ENCODE measurements at places on chromosomes 11 and 22.

DNA sequence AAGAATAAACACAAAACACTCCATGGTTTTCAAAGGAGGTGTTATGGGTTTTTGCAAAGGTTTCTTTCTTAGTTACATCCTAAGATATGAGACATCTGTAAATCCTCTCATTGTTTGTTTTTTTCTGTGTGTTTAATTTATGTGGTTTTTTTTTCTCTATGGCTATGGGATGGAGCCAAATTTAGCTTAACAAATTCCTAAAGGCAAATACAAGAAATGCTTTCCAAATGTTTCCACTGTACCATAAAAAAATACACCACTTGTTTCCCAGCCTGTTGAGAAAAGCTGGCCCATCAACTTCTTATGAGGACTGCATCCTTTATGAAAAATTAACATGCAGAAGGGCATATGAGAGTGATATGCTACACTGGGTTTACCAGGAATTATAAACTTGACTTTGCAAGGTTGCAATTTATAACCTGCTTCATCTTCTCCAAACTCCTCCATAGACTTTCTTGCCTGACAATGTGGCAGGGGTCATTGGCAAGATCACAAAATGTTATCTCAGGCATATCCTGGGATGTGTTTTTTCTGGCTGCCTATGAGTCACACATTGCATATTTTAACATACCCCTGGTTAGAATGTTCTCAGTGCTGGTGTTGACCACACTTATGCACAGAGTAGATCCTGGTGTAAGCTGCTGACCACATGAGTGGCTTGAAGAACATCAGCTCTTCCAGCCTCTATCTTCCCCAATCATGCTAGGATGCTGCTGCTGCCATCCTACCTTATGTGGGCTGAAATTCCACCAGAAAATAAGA, 137.6 kb upstream of the TTC12 start:
- DNase-seq, result no peak

DNA sequence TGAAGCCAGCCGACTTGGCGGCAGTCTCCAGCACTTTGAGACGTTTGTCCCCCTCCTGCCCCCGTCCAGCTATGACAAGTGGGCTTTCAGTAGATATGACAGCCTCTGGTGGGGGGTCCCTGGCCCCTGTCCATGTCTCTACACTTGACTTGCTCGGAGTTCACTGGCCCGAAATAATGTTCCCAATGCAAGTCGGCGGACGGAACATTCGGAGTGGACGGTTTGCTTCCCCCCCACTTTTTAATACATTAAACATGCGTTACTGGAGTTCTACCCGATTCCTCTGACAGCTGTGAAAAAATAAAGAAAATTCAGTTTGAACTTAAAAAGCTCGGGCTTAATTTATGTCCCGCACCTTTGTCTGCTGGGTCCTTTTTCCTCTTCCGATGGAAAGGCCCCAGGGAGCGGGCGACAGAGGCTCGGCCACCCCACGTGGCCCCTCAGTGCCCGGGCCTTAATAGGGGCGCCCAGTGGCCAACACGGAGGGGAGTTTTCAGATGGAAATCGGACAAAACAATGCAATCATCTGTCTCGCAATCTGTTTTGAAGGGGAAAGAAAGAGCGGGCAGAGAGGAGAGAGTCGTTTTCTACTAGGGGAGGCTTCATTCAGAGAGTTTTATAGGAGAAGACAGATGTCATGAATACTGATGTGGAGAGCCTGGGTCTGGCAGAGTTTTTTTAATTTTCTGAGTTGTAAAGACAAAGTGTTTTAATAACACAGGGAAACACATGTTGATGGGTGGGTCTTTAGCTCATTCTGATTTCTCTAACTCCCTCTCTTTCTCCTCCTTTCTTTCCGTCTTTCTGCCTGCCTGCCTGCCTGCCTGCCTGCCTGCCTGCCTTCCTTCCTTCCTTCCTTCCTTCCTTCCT, 50.2 kb downstream of the SMIM38 start:
- no peak for DNase-seq

GRCh38 chr11:60242740-60243239, at the start of gene MS4A4E:
MS4A4E (minus strand) TSS chr11:60243137; CDS start chr11:60230055, 13,082 bp downstream.
- DNase-seq, result no peak

- DNase-seq, result no peak
Measured at GRCh38 chr11:3783611-3784010, 13.7 kb downstream of the NUP98 start.

DNA sequence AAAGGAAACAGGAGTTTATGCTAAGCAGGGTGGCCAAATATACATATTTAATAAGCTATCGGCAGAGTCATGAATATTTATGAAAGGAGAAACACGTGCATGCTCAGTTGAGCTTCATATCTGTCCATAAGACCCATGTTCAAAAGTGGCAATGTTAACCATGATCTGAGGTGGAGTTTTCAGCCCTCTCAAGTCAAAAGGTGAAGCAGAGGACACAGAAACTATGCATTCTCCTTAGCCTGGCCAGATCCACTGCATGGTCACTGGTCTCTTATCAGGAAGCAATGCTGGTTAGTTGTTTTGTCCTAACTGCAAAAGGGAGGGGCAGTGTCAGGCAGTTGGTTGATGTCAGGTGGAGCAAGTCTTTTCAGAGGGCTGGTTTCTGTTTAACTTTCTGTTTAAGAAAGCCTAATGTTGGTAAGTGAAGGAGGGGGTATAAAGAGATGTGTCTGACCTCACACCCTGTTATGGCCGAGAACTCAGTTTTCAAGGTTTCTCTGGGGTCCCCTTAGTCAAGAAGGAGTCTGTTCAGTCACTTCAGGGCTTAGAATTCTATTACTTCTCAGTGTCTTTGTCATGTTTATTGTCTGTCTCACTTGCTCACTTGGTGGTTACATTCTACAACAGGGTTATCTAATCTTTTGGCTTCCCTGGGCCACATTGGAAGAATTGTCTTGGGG, 5.5 kb upstream of the SELENOH start:
- no peak for DNase-seq

DNA sequence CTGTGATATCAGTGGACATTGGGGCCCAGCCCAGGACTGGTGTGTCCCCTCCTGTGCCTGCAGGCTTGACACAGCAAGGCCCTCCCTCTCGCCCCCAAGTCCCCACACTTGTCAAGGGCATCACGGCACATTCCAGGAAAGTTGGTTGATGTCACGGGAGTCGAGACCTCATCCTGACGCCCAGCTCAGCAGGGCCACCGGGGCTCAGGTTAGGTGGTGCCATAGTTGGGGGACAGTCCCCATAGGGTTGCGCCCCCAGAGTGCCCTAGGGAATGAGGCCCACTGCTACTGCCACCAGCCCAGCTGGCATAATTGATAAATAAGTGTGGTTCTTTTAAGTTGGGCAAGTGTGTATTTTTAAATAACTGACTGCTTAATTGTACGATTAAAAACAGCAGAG, 28.3 kb upstream of the GRAMD4 start:
- no peak for DNase-seq

DNA sequence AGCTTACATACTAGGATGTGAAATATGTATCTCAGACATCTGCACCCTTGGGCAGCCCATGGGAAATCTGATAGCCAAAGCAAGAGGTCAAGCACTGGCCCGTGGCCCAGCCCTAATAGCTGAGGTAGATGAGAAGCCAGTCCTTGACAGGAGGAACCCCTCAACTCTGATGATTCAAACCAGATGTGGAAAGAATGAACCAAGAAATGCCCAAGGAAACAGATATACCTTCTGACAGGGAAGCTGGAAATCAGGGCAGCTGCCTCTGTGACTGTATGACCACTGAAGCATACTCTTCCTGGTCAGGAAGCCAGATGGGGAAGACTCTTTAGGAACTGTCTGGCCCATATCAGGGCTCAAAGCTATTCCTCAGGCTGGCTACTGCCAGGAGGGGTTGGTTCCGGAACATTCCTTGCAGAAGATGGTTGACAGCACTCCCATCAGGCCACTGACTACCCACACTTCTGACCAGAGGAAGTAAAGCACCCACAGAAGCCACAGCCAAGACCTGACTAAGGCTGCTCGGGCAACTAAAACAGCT, 124.2 kb downstream of the SWAP70 start:
- DNase-seq, result no peak

- peak; percentile 29 for DNase-seq
Measured at GRCh38 chr22:33923660-33924246, 3.5 kb upstream of the LARGE1 start.

- no peak for DNase-seq
Measured at GRCh38 chr11:35211952-35212351, 73.0 kb downstream of the CD44 start.

- no peak for DNase-seq
Measured at GRCh38 chr11:22668005-22668796, 1.8 kb downstream of the GAS2 start.

DNA sequence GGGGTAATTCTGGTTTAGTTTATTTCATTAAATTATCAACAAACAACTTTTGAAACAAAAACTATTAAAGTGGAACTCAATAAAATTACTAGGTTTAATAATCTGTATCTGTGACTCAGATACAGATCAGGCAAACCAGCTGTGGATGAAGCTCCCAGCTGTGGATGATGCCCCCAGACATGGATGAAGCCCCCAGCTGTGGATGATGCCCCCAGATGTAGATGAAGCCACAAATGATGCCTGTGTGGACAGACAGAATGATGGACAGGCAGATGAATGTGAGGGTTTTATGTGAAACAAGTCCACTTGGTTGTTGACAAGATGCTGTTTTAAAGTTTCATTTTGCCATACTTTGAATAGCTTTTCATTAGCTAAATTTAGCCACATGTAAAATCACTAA, 5.8 kb upstream of the ZNF74 start:
- no peak for DNase-seq

GRCh38 chr11:19595499-19595839, 117.2 kb upstream of the NAV2 start:
- no peak for DNase-seq

DNA sequence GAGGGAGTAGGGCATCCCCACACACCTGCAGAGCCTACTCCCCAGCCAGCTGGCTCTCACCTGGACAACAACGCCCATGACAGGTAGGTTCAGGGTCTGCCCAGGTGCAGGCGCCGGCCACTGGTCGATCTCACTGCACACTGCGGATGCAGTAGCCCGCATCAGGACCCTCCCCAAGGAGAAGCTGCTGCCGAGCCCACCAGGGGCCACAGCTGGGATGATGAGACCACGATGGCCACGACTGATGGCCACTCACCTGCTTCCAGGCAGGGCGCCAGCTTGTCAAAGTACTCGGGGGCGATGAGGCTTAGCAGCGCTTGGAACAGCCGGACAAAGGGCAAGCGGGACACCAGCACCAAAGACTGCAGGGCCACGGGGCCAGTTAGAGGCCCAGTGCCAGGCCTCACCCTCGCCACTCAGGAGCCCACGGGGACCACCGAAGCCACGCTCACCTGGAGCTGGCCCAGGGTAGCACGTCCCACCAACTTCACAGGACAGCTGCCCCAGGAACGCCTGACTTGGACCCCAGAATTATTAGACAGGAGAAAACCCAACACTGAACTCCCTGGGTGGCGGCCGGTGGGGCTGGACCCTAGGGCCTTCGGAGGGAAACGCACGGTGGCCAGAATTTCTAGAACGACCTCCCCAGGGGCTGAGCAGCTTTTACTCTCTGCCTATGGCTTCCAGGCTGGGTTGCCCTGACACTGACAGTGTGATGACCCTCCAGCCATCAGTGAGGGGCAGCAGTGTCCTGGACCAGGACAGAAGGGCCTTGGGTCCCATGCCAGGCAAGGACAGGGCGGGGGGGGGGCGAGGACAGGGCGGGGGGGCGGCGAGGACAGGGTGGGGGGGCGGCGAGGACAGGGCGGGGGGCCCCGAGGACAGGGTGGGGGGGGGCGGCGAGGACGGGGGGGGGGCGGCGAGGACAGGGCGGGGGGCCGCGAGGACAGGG, 8.9 kb upstream of the PLXNB2 start:
- no peak for DNase-seq

DNA sequence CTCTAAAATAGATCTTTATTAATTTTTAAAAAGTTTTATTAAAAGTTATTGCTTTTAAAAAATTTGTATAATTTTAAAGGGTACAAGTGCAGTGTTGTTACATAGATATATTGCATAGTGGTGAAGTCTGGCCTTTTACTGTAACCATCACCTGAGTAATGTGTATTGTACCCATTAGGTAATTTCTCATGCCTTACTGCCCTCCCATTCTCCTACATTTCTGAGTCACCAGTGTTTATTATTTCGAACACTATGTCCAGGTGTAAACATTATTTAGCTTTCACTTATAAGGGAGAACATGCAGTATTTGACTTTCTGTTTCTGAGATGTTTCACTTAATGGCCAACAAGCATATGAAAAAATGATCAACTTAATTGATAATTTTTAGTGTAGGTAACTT, 2.3 kb downstream of the OR51G1 start:
- no peak for DNase-seq

DNA sequence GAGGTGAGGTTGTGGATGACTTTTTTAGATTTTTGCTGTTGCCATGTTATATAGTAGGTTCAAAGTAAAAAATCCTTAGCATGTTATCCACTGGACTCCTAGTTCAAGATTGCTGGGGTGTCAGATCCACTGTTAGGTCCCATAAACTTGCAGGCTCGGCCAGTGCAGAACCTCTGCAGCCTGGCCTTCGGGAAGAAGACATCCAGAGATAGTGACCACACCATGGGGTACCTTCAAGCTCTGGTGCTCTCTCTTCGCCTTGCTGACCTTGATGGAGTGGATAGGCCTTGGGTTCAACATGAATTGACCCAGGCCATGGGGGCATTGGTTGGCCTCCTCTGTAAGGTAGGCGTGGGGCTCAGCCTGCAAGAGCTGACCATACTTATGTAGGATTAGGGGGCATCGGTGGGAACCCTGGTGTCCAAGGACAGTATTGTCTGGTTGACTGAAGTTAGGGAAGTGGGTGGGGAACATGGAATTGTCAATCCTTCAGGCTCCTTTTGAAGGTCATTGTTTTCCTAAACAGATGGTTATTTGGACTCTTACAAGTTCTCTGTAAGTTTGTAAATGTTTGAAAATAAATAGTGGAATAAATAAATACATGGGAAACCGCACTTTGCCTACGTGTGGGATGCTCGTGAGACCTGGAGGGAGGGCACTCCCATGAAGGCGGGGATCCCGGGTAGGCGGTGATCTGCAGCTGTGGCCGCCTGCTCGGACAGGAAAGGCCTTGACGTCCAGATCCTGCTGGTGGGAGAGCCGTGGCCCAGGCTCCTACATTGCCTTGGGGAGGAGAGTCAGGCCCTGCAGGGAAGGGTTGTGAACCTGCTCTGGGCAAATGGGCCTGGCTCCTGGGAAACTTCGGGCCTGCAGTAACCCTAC, 37.1 kb downstream of the BCR start:
- DNase-seq, result no peak

All from GM19239 (cell line).